Urinary bladder (tissue), 4 donors: ENCODE measurements at places on chromosomes 3 and 15.

- DNase-seq, result no peak
Measured at GRCh38 chr3:89002191-89002590, 105.2 kb upstream of the EPHA3 start.

DNA sequence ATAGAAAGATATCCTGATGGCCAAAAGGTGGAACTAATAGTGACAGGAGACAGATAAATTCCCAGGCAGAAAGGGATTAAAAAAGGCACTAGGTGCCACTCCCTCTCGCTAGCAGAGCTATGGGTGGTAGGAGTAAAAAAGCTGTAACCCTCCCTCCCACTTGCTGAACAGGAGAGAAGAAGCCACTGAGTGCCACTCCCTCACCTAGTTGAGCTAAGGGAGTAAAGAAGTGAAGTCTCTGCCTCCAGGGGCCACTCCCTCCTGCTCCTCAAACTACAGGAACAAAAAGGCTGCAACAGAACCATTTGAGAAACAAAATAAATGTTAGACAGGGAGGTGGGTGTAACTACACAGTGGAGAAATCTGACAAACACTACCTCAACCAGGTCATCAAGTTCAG, 276.2 kb upstream of the EPHA6 start:
- no peak for DNase-seq

DNA sequence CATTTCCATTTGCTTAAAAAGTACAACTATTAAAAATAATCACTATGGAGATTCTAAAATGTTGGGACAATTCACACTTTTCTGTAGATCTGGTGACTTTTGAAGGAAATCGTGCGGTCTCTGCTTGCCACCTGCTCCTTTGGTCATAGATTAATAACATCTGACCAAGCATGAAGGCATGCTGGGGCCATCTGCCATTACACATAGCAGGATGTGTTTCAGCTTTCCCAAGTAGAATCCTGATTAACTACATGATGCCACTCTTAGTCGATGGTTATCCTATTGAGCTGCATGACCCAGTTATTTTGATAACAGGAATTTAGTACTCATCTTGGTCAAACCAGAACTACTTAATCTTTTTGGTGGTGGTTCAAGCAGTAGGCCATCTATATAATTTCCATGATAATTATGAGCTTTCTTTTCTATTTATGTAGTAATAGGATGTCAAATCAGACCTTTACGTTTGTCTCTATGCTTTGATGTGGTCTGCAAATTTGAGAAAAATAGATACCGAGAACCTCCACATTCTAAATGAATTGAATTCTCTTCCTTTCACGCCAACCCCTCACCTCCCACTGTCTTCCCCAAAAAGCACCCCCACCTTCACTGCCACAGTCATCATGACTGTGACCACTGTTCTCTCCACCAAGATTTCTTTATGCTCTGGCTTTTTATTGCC, 158.1 kb downstream of the DIPK2A start:
- DNase-seq, result no peak

DNA sequence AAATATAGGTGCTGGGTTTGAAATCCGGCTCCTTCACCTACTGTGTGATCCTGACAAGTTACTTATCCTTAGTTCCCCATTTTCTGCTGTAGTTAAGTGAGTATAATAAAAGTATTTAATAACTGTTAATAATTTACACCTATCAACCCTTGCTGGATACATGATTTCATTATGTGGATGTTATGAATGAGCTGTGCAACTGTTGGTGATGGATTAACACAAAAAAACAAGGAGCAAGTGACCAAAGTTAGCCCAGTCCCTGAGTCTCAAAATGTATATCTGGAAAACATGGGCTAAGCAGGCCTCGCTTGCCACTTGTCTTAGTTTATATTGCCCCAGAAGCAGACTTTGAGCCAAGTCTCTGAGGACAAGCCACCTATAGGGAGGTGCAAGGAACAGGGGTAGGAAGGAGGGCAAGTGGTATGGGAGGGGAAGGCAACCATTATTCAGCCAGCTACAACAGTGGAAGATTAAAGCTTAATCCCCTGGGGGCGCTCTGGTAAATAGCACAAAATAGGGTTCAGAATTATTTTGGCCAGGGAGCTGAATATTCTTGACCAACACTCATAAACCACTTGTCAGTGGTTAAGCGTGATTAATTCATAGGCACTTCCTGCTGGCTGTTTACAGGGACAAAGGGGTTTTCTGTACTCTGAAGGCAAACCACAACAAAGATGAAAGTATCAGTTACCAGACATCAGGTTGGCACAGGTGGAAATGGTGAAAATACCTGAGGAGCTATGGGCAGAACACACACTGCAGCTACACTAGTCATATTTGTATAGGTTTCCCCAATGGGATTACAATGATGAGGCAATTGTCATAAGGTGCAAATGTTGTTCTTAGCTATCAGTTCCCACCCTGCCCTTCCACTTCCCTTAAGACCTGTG, 76.2 kb downstream of the TRIM42 start:
- DNase-seq, result no peak

GRCh38 chr3:170257145-170257544, 34.9 kb downstream of the PRKCI start:
- no peak for DNase-seq

- no peak for DNase-seq
Measured at GRCh38 chr3:187491371-187491770, 123.2 kb downstream of the RTP4 start.

DNA sequence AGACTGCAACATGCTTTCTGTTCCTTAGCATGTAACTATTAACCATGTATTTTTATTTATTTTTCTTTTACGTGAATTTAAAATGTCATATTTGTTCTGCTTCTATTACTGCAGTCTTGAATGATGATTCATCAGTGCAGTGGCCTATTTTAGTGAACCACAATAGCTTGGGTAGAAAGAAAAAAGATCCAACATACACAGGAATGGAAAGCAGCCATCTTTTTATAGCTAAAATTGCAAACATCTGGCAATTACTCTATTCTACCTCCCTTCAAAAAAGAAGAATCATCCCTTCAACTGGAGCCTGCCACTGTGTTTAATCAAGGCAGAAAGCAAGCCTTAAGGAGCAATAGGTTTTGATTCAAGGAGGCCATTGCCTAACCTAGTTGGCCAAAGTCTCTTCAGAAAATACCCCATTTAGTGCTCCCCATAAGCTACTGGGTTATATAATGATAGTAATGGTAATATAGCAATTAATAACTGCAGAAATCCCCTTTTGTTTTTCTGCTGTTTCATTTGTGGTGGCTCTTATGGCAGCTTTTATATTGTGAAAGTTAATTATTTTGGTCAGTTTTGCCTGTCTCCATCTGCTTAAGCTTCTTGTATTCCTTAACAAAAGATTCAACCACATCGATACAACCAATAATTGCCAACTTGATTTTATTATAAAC, 267.3 kb downstream of the LPP start:
- DNase-seq, result no peak

DNA sequence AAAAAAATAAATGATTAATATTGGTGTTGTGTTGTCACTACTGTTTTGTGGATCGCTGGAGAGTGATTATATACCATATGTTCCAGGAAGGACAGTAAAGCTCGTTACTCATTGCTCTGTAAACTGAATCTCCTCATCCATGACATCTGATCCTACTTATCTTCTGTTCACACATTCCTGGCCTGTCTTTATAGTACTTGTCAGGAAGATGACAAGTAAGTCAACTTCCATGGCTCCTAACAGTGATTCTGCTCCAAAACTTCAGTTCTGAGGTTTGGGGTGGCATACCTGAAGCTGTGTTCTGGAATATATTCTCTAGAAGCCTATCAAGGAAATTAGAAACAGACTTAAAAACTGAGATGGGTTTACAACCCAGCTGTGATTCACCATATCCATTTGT, 288.9 kb downstream of the ZBBX start:
- no peak for DNase-seq

DNA sequence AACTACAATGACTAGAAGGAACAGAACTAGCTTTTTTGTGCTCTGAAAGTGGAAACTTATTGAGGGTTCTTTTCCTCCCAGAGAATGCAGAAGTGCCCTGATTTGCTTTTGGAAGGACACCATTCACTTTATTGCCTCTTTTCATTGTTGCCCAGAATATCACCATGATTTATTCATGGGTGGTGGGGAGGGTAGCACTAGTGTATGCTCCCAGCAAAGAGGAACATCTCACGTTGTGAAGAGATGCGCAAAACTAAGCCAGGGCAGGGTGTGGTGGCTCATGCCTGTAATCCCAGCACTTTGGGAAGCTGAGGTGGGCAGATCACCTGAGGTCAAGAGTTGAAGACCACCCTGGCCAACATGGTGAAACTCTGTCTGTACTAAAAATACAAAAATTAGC, 31.4 kb downstream of the FLNB start:
- no peak for DNase-seq

DNA sequence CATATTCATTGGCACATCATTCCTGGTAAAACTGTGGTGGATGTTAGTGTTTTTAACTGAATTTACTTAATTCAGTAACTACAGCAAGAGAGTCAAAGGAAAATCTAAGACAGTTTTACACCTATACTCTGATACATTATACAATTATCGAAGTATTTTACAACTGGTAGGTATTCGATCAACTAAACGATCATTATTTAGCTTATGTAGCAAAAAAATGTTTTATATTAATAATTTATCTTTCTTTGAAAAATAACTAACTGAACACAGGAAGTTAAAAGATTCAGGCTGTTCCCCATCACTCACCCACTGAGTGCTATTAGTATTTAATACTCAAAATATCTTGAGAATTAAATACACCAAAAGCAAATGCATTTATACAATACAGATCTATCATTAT, 21.0 kb downstream of the ICE2 start:
- DNase-seq, result no peak

DNA sequence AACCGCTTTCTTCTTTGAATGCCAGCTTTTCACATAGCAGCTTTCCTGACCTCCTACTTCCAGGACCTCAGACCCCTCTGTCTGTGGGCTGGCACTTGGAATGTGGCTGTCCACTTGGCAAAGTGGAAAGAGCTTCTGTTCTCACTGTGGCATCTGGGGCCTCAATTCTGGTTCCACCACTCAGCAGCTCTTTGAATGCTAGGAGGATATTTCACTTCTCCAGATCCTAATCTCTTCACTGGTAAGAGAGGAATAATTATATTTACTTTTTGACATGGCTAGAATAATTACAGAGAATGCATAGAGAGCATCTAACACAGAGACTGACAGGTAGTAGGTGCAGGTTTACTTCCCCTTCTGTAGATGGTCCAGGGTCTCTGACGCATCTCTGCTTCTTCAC, 405.9 kb downstream of the LPP start:
- no peak for DNase-seq

DNA sequence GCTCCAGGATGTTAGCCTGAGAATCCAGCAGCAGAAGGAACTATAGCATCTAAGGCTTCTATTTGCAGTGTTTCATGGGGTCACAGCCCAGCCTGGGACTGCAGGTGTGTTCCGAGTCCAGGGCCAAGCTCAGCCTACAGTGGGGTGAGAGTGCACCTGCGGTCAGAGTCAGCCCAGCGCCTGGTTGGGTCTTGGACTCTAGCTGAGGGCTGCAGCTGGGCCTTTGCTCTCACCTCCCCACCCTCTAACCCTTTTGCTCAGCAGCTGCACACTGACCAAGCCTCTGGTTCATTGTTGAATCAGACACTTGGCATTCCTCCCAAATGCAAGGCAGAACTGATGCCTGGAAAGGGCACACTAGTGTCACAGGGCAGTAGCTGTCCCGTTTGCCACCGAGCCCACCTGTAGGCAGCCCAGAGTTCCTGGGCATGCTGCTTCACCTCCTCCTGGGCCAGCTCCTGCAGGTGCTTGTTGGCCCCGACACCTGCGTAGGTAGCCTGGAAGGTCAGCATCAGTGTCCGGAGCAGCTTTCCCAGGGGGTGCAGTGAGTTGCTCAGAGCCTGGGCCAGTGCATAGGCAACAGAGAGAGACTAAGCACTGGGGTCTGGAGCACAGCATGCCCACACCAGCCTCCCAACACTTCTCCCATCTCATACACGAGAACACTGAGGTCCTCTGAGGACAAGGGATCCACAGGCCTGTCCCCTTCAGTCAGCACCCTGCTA, 17.5 kb downstream of the ALS2CL start:
- no peak for DNase-seq

GRCh38 chr15:35088329-35088728, 3.2 kb upstream of the NANOGP8 start:
- DNase-seq, result no peak

GRCh38 chr3:125033135-125033534, 22.7 kb downstream of the HEG1 start:
- no peak for DNase-seq

DNA sequence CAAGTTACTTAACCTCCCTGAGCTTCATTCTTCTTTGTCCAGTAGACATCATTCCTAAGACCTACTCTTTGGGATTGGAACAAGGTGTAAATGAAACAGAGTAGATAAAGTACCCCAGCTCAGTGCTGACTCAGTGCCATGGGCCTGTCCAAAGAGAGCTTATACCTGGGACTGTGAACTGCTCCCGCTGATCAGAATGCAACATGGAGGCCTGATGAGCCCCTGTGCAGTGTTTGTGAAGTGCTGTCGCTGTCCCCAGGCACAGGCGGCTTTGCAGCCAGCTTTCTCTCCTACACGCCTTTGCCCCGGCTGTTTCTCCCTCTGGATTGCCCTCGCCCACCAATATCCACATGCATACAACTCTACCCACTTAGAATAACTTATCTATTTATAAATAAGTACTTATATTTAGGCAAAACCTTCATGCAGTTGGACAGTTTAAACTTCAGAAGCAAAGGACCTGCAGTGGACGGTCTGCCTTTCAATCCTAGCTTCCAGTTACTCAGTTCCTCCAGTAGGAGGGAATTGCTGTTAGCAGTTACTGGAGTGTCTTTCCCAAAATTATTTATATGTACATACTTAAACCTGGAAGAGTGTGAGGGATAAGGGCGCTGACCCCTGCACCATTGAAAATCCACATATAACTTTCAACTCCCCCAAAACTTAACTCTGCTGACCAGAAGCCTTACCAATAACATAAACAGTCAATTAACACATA, 80.0 kb downstream of the CORO2B start:
- DNase-seq, result no peak

GRCh38 chr15:55372701-55373440, 35.3 kb downstream of the CCPG1 start:
- DNase-seq, result no peak

- DNase-seq, result no peak
Measured at GRCh38 chr15:82995938-82996337, 9.9 kb downstream of the RAMAC start.

- no peak for DNase-seq
Measured at GRCh38 chr3:81255463-81255862, 506.0 kb downstream of the GBE1 start.

DNA sequence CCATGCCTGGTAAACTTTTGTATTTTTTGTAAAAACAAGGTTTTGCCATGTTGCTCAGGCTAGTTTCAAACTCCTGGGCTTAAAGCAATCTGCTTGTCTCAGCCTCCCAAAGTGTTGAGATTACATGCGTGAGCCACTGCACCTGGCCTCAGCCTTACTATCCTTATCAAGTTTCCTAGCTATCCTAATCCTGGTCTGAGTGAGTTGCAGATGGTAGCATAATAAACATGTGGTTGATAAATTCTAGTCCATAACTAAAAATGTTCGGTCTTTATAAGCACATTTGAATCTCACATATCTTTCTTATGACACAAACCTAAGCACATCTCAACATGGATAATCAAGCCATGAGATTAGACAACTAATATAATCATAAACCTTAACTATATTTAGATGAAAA, 18.5 kb downstream of the NPHP3 start:
- no peak for DNase-seq

- no peak for DNase-seq
Measured at GRCh38 chr3:156649681-156650080, 24.7 kb upstream of the TIPARP start.
